ENCODE measurements at places on chromosomes 6 and 20.

DNA sequence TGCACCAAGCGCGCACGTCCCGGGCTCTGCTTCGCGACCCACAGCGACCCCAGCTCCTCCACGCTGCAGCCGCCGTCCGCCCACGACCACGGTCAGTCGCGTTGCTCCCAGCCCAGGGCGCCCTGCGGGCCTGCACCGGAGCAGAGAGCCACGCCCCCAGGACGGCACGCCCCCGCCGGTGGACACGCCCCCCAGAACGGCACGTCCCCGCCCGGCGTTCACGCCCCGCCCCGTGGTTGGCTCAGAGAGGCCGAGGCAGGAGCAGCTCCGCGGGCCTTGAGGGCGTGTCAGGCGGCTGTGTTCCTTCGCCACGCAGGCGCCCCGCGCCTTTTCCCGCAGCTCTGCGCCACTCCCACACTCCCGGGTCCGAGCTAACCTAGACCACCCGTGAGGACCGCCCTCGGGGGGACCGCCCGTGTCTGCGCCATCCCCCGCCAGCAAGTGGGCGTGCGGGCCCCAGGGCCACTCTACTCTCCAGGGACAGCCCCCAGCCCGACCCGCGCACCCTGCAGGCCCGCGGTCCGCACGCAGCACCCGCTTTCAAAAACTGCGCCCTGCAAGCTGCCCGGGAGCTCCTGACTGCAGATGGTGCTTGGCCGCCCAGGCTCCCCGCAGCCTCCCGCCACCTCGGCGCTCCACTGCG, at the start of gene RNASET2:
Gene RNASET2, minus strand, starts transcription at position 107 of the 643 bp plus-strand sequence. CDS start 368 bp downstream, outside the sequence.
- DNase-seq: peak; percentile 43

- no peak for DNase-seq
Measured at GRCh38 chr20:90651-91050, 3.2 kb downstream of the DEFB125 start.

GRCh38 chr6:24458941-24459340, 30.4 kb downstream of the GPLD1 start:
- DNase-seq: no peak

DNA sequence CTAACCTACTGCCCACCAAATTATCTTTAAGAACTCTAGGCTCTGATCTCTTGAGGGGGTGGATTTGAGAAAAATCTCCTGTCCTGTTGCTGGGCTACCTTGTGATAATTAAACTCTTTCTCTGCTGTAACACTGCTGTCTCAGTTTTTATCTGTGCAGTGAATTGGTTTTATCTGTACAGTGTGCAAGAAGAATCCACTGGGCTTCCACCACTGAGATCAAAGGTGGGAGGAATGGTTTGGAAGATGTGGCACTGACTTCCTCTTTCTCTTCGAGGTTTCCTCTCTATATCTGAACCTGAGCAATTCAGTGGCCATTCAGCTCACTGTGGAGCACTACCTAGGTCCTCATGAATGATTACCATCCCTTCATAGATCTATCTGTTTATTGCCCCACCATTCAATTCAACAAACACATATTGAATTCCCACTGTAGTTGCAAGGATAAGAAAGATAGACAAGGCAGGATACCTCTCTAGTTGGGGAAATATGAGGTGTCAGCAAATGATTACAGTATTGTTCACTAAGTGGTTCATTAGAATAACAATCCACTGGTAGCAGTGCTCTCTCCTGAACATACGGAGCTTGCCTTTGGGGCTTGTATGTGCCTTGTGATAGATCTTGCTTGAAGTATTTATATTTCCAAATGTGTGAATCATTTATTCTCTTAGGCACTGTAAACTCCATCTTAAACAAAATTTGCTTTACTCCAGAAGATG, 172.1 kb upstream of the ARG1 start:
- DNase-seq: no peak

GRCh38 chr6:117227245-117227962, 38.0 kb upstream of the VGLL2 start:
- DNase-seq: no peak

GRCh38 chr6:3610921-3611320, 140.6 kb downstream of the PXDC1 start:
- no peak for DNase-seq

- no peak for DNase-seq
Measured at GRCh38 chr6:111724505-111724904, 118.8 kb upstream of the TRAF3IP2 start.

GRCh38 chr6:75070244-75070643, 135.6 kb downstream of the COL12A1 start:
- no peak for DNase-seq

- no peak for DNase-seq
Measured at GRCh38 chr6:15287670-15288375, 42.0 kb downstream of the JARID2 start.

GRCh38 chr20:1712634-1713624, 55.4 kb upstream of the SIRPG start:
- no peak for DNase-seq

GRCh38 chr6:142728910-142729481, 216.0 kb downstream of the HIVEP2 start:
- DNase-seq: no peak

GRCh38 chr20:61922936-61923335, 142.7 kb downstream of the TAF4 start:
- DNase-seq: no peak

DNA sequence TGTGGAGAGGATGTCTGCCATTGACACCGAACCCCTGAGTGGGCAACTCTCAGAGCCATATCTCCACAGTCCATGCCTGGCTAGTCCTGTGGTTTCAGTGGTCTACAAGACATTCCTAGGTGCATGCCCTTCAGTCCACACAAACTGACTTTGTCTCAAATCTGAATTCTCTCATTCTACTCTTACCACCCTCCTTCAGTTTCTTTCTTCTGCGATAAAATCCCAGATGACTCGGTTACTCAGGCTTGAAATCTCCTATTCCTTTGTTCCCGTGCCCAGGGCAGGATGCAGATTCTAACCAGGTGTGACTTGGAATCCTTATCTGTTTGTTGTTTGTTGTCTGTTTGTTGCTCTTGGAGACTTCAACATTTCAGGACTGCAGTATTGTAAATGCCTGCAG, 9.3 kb downstream of the CDS2 start:
- no peak for DNase-seq

DNA sequence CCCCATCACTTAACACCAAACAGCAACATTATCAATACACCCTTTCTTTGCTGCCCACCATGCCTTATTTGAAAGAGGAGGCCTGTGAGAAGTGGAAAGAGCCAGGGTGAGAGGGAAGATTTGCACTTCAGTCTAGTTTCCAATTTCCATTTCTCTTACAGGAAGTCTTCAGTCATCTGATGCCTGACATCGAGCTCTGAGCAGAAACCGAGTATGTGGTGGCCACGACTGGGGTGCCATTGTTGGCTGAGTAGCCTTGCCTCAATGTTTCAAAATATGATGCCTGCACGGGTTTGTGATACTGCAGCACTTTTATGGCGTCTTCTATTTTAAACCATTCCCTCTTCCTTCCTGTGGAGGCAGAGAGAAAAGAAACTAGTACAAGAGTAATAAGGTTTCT, 39.8 kb upstream of the SMIM29 start:
- no peak for DNase-seq

DNA sequence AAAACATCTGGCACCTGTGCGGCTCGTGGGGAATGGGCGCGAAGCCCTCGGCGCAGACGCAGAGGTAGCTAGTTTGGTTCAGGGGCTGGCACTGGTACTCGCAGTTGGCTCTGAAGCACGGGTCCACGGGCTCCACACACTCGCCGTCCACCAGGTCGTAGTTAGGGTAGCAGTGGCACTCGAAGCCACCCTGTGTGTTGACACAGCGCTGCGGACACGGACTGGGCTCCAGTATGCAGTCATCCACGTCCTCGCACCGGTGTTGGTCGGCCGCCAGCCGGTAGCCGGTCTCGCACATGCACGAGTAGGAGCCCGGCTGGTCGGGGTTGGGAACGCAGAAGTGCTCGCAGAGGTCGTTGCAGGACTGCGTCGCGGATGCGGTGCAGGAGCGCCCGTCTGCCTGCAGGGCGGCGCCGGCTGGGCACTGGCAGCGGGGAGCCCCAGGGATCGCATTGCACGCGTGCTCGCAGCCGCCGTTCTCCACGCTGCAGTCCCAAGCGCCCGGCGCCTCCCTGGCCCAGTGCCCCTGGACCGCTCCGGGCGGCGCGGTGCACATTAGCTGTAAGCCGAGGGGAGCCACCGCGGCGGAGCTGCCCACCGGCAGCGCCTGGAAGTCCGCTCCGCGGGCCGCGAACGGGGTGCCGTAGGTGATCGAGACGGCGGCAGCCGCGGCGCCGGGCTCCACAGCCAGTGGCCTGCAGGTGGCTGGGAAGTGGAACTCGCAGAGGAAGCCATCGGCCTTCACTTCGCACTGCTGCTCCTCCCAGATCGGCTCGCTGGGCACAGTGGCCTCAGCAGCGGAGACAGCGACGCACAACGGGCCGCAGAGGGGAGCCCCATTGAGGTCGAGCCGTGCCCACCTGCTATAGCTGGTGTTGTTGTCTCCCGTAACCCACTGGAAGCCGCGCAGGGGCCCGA, 930 bp downstream of the THBD start:
- DNase-seq: no peak

- no peak for DNase-seq
Measured at GRCh38 chr6:3337521-3338350, 79.0 kb downstream of the PSMG4 start.

- no peak for DNase-seq
Measured at GRCh38 chr6:27577922-27578321, 105.0 kb upstream of the ZNF184 start.

DNA sequence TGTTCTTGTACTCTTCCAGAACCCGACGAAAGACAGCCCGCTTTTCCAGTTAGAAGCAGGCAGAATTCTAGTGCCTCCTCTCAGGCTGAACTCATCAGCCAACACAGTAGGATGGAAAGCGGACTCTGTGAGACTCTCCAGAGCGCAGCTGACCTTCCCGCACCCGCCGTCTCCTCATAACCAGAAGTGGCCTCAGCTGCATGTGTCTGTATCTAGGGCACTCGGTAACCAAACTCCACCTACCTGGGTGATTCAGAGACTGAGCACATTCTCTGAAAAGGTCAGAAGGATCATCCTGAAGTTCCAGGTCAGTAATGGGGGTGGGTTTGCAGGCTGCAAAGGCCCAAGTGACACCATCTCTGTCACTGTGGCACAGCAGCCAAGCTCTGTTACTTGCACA, 66.7 kb upstream of the NFATC2 start:
- no peak for DNase-seq

DNA sequence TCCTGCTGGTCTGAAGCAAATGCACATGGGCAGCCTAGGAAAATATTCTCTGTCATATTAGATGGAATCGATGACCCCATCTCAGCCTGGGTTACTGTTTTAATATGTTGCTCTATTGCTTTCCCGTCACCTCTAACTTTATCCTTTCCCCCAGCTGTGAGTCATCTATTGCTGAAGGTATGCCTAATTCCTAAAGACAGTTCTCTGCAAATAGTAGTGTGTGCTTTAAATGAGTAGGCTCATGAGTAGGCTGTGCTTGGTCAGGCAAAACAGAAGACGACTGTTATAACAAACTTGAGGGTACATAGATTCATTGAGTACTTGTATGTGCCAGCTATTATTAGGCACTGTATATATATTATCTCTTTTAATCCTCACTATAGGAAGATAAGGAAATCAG, 47.2 kb downstream of the CTNNBL1 start:
- DNase-seq: no peak

DNA sequence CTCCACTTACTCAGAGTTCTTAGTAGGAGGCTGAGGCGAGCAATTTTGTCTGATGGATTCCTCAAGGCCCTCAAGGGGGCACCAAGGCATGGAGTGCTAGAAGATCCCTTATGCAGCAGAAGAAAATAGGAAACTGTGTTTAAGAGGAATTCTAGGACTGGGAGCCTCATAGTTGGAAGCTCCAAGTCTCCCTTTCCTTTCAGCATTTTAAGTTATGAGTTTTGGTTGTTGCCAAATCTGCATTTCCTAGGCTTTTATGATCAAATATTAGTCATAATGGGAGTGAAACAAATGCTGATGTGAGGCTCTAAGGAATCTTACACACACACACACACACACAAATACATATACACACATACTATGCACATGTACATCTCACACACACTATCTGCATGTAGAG, 714.0 kb downstream of the UTRN start:
- DNase-seq: no peak

DNA sequence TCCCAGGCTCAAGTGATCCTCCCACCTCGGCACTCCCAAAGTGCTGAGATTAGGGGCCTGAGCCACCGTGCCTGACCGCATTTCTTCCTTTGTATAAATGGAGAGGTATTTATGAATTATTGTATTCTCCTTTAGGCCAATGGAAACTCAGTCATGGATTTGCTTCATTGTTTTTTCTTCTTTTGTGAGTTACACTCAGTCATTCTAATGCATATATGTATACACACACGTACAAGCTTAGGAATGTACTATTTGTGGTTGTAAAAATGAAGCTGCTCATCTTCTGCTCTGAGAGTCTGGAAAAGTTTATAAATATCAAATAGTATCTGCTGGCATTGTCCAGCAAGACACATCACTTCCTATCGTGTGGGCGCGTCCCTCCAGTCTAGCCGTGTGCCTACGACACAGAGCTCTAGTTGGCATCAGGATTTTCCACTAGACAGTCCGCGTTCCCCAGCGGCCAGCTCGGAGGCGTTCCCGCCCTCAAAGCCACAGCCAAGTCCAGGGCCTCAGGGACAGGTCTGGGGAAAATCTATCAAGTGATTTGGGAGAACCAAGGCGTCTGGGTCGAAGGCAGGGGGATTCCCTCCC, 215.2 kb downstream of the NFATC2 start:
- DNase-seq: no peak

DNA sequence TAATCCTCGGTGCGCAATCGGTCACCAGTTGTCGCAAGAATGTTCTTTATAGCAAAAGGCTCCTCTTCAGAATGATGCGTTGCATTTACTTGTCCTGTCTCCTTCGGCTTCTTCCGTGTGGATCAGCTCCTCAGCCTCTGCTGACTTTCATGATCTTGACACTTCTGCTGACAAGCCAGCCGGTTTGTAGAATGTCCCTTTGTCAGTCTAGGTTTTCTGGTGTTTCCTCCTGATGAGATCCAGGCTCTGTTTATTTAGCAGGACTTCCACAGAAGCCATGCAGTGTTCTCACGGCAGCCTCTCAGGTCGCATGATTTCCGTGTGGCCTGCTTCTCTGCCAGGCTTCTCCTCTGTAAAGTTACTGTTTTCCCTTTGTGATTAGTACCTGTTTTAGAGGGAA, 66.9 kb downstream of the STX11 start:
- no peak for DNase-seq

GRCh38 chr6:111995404-111995803, 58.5 kb upstream of the CCN6 start:
- DNase-seq: no peak

GRCh38 chr20:34834459-34834893, 9.0 kb upstream of the NCOA6 start:
- DNase-seq: no peak
